ENCODE measurements at places on chromosomes 1 and 21.
A peak's percentile ranks its signal among the peaks of the same experiment; 100 is the strongest.

- no peaks in the 10 kb centered on the region for H3K36me3 ChIP-seq
- no peak for DNase-seq
- H3K27me3 ChIP-seq, result no peaks in the 10 kb centered on the region
These were observed 420 bp upstream of the VPS13D start for GRCh38 chr1:12229386-12229834.

GRCh38 chr1:168833362-168833761 is 104.4 kb upstream of the DPT start:
- H3K4me3 ChIP-seq, result no peak overlapping the region
- H3K36me3 ChIP-seq, result no peaks in the 10 kb centered on the region
- DNase-seq, result peak; percentile 87
- H3K27me3 ChIP-seq, result no peaks in the 10 kb centered on the region

GRCh38 chr21:29091033-29091432 is 17.6 kb upstream of the CCT8 start:
- no peak overlapping the region for H3K4me3 ChIP-seq
- H3K4me1 ChIP-seq, result peaks cover 14% of the 10 kb centered on the region
- DNase-seq, result no peak
- no peaks in the 10 kb centered on the region for H3K27me3 ChIP-seq
- H3K27ac ChIP-seq, result no peak overlapping the region
- no peaks in the 10 kb centered on the region for H3K36me3 ChIP-seq

DNA sequence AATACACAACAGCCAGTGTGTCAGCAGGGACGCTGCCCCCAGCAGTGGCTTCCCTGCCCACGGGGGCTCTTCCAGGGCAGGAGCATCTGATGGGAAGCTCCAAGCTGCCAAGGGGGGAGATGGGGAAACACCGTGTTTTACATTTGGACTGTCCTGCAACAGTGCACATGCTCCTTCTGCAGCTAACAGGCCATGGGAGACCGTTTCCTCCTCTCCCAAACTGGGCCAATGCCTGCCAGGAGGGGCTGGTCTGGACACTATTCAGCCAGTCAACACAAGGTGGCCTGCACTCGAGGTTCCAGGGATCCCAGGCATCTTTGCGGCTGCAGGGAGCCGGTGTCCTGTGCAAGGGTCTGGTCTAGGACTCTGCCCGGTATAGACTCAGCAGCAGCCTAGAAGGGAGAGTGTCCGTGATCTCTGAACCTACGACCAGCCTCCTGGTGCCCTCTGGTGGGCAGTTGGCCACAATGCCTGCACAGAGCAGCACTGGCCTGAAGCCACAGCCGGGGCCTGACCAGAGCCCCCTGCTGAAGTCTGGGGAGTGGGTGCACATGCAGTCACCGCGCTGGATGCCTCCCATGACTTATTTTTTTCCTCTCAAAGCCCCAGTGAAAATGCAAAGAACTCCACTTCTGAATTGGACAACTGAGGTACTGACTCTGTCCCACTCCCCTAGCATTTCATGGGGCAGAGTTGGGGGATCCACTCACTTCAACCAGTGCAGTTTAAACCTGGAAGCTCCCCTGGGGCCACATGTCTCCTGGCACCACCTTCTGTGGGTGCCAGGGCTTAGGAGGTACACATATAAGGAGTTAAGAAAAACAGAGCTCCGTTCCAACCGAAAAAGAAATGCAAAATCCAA is 33.3 kb downstream of the RCC2 start:
- H3K27me3 ChIP-seq, result no peaks in the 10 kb centered on the region
- H3K27ac ChIP-seq, result no peak overlapping the region
- DNase-seq, result peak; percentile 39
- no peak overlapping the region for H3K4me3 ChIP-seq

DNA sequence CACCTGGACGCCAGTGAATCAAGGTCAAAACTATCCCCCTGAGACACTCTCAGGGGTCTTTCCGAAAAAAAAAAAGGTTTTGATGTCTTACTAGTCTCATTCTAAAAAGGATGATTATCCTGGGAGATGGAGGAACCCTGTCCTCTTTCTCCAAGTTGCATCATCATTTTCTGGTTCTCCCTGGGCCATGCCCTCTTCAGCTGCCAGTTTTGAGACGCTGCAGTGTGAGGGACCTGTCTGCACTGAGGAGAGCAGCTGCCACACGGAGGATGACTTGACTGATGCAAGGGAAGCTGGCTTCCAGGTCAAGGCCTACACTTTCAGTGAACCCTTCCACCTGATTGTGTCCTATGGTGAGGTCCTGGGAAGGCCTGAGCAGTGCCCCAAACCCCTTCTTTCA is 3.5 kb downstream of the FCRLA start:
- H3K27me3 ChIP-seq, result no peaks in the 10 kb centered on the region
- peaks cover 4% of the 10 kb centered on the region for H3K4me1 ChIP-seq
- no peaks in the 10 kb centered on the region for H3K36me3 ChIP-seq
- H3K4me3 ChIP-seq, result no peak overlapping the region
- DNase-seq, result no peak

All from A673 (cell line).